ENCODE measurements at places on chromosomes 11 and 22. TPM values are rescaled to one million over a fixed set of nuclear protein-coding genes. Genes with fewer than 3 reads are reported as not detected.
A peak's percentile ranks its signal among the peaks of the same experiment; 100 is the strongest.

Gene TYR
- total RNA-seq: not detected

GRCh38 chr11:33802194-33802950 is 28.1 kb upstream of the FBXO3 start:
- DNase-seq: peak; percentile 76

DNA sequence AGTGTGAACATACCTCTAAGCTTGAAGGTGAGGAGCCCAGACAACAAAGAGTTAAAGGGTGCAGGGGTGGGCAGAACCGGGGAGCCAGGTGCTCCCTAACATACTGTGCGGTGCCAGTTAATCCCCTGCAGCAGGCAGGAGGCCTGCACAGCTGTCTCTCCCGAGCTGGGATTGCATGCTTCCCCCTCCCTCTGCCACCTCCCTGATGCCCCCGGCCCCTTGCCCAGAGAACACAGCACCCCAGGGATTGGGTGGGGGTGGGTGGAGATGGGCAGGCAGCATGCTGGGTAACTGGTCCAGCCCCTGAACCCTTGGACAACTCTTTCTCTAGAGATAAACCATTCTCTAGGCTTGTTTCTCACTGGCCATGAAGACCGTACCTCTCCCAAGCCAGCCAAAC is 67.7 kb upstream of the MYOD1 start:
- no peak for DNase-seq

DNA sequence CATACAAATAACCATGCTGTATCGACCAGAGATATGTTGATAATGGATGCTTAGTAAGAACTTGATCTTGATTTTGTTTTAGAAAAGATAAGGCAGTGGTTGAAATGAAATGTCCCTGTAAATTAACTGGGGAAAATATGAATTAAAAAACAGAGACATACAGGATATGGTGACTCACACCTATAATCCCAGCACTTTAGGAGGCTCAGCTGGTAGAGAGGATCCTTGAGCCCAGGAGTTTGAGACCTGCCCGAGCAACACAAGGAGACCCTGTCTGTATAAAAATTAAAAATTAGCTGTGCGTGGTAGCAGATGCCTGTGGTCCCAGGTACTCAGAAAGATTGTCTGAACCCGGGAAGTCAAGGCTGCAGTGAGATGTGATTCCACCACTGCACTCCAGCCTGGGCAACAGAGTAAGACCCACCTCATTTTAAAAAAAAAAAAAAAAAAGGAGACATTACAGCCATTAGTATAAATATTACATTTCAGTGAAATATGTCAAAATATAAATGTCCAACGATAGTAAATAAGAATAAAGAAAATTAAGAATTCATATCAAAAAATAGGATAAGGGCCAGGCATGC is 4.6 kb downstream of the PICALM start:
- no peak for DNase-seq

DNA sequence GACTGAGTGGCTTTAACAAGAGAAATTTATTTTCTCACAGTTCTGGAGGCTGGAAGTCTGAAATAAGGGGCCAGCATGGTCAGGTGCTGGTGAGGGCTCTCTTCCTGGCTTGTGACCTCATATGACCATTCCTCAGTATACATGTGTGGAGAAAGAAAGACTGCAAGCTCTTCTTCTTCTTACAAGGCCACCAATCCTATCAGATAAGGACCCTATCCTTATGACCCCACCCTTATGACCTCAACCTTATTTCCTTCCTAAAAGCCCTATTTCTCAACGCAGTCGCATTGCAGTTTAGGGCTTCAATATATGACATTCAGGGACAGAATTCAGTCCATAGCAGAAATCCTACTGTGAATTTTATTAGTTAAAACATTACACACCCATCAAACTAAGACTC is 124.4 kb upstream of the RAG2 start:
- no peak for DNase-seq

Gene RNF169
- total RNA-seq: 7.1 TPM

DNA sequence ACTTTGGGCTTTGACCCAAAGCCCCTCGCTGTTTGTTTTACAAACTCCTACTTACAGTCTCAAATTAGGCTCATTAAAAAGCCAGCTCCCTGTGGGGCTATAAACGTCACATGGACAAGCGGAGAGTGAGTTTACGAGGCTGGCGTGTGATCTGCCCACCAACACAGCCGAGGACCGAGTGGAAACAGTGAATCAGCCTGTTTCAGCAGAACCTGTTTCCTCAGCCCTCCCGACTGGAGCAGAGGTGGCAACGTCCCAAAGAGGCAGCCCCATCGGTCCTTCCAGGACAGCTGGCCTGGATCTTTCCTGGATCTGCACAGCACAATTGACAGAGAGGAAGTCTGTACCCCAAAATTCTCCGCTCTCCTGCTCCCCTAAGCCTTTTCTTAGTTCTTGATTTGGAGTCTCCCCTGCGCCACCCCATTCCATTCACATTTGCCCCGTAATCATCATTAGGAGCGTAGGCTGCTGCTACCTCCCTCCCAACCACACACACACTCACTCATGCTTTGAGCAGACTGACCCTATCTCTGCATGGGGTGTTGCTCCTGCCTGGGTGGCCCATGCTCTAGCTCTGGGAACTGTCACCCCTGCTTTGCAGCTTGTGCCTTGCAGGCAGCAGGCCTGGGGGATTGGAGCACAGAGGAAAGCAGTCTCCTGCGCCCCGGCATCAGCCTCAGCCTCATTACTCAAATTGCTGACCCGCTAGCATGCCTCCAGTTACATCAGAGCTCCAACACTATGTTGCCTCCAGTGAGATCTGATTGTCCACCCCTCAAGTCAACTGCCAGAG is 117.8 kb downstream of the NAT10 start:
- DNase-seq: no peak

Gene EXT2
- total RNA-seq: 46.3 TPM

DNA sequence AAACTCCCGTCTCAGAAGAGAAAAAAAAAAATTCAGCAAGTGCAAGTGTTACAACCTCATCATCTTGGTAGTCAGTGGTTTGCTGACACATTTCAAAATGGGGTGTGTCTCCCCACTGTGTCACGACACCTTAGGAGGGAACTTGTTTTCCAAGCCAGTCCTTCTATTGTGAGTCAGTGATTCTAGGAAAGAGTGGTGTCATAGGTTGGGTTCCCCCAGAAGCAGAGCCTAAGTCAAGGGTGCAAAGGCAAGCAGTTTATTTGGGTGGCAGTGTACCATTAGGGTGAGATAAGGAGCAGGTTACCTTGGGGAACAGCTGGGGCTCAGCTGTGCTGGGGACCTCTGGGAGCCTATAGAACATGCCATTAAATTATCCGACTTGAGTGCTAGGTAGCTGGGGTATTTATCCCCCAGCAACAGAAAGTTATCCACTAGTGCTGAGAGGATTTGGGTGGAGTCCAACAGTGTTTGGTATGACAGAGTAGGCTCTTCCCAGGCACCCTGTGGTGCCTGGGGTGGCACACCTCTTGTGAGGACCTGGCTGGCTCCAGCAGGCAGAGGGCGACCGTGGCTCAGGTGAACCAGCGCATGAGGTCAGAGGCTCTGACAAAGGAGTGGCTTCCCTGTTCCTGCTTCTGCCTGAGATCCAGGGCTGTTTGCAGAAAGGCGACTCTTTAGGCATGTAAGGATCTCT is 41.7 kb downstream of the KIAA1671 start:
- no peak for DNase-seq

Gene KRTAP5-1
- not detected for total RNA-seq

DNA sequence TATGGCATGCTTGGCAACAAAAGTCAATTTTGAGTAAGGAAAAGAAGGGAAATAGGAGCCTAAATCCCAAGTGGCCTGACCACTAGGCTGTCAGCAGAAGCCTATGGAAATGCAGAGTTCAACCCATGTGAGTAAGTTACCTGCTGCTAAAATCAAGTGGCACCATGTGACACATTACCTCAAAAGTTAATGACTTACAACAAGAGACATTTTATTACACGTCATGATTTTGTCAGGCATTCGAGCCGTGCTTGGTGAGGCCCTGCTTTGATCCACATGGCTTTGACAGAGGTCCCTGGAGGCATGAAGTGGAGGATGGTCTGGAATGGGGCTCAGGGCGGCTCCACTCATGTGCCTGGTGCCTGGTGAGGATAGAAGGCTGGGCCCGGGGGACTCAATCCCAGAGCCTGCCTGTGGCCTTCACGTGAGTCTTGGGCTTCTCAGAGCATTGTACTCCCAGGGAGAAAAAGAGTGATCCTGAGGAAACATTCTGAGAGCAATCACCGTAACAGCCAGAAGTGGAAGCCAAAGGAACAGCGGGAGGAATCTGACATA is 339.1 kb upstream of the B3GAT1 start:
- DNase-seq: no peak

- no peak for DNase-seq
These were observed 56.5 kb downstream of the POLD3 start for GRCh38 chr11:74648894-74649293.

DNA sequence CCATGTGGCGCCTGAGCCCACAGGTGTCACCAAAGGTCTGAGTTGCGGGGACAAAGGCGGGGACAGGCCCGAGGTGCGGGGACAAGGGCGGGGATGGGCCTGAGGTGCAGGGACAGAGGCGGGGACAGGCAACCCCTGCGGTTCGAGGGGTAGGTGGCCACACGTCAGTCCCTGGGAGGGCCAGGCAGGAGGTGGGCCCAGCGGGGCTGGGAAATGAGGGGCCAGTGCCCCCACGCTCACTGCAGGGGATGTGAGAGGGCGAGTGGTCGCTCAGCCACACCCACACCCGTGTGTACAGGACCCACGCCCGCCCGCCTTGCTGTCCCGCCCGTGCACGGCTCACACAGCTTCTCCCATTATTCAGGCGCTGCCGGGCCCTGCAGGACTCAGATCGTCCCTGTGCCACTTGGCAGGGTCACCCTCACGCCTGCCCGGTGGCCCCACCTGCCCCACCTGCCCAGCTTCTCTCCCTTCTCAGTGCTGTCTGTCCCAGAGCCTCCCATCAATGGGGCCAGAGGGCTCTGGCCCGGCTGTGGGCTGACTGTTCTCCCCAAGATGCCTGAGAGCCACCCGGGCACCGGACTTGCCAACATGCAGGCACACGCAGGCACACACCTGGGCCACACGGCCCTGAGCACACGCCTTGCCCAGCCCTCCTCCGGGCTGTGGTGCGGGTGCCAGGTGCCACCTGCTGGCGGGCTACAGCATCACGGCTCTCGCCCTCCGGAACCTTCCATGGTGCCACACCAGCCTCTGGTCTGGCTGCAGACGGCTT is 14.2 kb upstream of the MUC6 start:
- DNase-seq: peak; percentile 83

Gene C11orf87
- 0.27 TPM for total RNA-seq

DNA sequence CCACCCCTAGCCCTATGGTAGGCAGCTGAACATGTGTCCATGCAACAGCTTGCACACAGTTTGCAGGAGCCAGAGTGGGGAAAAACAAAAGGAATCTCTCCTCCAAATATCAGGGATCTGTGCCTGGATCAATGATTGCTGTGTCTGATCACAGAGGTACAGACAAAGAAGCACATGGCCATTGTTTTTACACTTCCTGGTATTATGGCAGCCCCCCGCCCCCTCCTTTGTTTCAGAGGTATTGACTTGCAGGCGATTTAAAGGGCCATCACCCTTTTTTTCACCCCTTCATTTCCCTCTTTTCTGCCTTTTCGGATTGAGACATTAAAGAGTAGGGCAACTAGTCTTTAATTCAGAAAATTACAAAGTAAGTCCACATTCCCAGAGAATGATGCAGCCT is 453.0 kb upstream of the LUZP2 start:
- peak; percentile 13 for DNase-seq

Gene IFITM10
- 5.4 TPM for total RNA-seq

DNA sequence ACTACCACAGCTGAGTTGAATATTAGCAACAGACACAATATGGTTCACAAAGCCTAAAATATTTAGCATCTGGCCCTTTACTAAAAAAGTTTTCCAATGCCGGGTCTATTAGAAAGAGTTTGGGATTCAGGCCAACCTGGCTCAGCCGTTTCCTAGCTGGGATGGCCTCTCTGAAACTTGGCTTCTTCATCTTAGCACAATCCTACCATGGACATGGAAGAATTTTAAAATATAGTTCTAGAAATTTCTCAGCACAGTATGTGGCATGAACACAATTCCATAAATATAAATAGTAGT is 103.8 kb downstream of the RRAS2 start:
- no peak for DNase-seq

GRCh38 chr11:71332046-71332445 is 79.7 kb upstream of the SHANK2 start:
- no peak for DNase-seq

Gene GAB4
- 0.15 TPM for total RNA-seq

GRCh38 chr11:115764176-115764575 is 260.0 kb upstream of the CADM1 start:
- DNase-seq: no peak

GRCh38 chr11:59417023-59417422 is 9.2 kb downstream of the OR5A2 start:
- no peak for DNase-seq

Gene ENTHD1
- not detected for total RNA-seq

DNA sequence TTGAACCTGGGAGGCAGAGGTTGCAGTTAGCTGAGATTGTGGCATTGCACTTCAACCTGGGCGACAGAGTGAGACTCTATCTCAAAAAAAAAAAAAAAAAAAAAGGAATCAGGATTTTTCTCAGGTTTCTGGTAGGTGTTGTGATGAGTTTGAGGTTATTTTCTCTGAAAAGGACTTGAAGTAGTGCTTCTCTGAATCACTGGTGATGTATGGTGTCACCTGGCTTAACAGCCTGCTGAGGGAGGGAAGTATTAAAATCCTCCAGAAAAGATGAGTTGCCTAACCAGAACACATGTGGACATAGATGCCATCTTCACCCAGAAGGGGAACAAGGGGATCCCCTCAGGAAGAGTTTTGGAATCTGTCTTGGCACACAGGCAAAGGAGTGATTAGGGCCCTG is 20.1 kb downstream of the SMARCB1 start:
- DNase-seq: no peak

GRCh38 chr11:62223095-62223494 is 14.6 kb downstream of the SCGB2A1 start:
- no peak for DNase-seq

Gene VEGFB
- 12.3 TPM for total RNA-seq

- no peak for DNase-seq
These were observed 24.7 kb downstream of the KCNE3 start for GRCh38 chr11:74442636-74443035.

- no peak for DNase-seq
These were observed 496 bp upstream of the CST6 start for GRCh38 chr11:66011239-66011784.

Gene SLC43A1
- total RNA-seq: 5.2 TPM

Data from glutamatergic neuron (in vitro differentiated cells).